Left ventricle myocardium superior (tissue), 1 donor: ENCODE measurements at places on chromosomes 3 and 15.
A peak's percentile ranks its signal among the peaks of the same experiment; 100 is the strongest.

DNA sequence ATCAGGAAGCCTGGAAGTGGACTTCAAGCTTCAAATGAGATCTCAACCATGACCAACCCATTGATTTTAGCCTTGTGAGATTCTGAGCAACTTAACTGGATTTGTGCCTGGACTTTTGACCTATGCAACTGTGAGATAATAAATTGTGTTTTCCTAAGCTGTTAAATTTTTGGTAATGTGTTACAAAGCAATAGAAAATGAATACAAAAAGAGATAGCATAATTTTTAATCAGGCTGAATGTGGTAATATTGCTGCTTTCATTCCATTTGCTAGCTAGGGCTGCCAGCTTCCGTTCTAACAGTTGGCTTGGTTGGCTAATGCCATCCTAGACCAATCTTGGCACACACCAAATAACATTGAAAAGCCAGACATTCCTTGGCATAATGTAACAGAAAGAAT is 12.2 kb downstream of the PROS1 start:
- DNase-seq, result no peak

DNA sequence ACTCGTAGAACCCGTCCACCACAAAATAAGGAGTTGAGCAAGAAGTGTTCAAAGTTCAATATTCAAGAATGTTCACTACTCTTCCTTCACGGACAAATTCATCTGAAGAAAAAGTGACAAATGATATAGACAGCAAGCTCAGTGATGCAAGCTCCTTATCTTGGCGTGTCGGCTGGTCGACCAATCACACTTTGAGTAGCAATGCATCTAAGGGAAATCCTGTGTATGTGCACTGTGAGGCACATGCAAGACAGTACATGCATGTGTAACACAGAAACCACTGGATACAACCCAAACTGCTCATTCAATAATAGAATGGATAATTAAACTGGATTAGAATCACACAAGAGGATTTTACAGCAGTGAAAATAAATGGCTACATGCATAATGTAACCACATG is 64.4 kb upstream of the CSPG5 start:
- DNase-seq, result no peak

- DNase-seq, result no peak
These were observed 1.4 kb downstream of the ZNF609 start for GRCh38 chr15:64461721-64462162.

GRCh38 chr3:73148682-73149081 is 87.2 kb downstream of the EBLN2 start:
- no peak for DNase-seq

- DNase-seq, result no peak
These were observed 43.6 kb upstream of the PLXNA1 start for GRCh38 chr3:126939338-126939718.

GRCh38 chr15:101615986-101616848 is 36.0 kb downstream of the TM2D3 start:
- DNase-seq, result peak; percentile 88

- DNase-seq, result no peak
These were observed 10.3 kb downstream of the MAN2C1 start for GRCh38 chr15:75357976-75358673.

DNA sequence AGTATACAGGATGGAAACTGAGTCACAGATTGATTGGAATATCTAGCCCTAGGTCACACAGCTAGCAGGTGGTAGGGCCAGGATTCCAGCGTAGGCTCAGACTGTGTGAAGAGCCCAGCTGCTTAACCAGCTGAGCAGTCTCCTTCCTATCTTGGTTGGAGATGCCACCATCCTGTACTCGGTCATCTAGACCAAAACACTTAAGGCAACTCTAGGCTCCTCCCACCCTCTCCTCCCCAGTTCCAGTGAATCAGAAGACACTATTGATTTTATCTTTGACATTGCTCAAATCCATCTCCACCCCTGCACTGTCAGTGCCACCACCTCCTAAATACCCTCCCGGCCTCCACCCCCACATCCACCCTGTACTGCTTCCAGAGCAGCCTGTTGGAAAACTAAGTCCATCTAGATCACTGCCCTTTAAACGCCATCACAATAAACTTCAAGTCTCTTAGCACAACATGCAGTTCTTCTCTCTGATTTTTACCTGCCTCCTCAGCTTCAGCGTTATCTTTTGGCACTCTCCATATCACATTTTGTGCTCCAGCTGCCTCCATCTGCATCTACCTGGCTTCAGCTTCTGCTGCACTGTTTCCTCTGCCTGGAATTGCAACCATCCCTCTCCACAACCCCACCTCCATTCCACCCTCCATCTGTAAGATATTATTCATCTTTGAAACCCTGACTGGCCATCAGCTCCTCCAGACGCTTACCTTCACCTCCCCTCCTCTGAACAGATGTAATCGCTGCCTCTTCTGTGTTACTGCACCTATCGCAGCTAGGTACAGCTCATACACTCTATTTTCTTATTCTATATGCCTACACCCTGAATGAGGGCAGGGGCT is 86.8 kb upstream of the ACP3 start:
- no peak for DNase-seq

DNA sequence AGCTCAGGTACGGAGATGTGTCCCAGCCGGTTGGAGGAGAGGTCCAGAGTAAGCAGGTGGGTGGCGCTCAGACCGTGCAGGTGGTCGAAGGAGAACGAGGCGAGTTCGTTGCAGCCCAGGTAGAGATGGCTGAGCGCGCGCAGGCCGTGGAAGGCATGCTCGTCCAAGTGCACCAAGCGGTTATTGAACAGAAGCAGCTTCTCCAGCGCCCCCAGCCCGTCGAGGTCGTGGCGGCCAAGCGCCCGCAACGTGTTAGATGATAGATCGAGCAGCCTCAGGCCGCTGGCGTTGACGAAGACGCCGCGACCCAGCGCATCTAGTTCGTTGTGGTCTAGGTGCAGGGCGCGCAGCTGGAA is 648 bp downstream of the AMIGO3 start:
- DNase-seq, result no peak
